CD14-positive monocyte (primary cell): ENCODE measurements at places on chromosomes 13 and 19. TPM values are rescaled to one million over a fixed set of nuclear protein-coding genes. Genes with fewer than 3 reads are reported as not detected.

Gene FCAR
- 147 TPM for polyA plus RNA-seq

Gene POGLUT2
- polyA plus RNA-seq = 0.05 TPM in 1 of 2 replicates, not detected in the other

Gene LENG9
- polyA plus RNA-seq = not detected

Gene CD79A
- polyA plus RNA-seq = 2.1 TPM

Gene CRB3
- polyA plus RNA-seq = not detected in 2 replicates

Gene ZNF829
- polyA plus RNA-seq = 0.08 TPM in 2 replicates

Gene ABCA7
- 7.8 TPM for polyA plus RNA-seq

Gene CNN1
- polyA plus RNA-seq = not detected

Gene OR7A5
- not detected in 2 replicates for polyA plus RNA-seq

Gene EBI3
- 0.40 and 1.0 TPM in 2 replicates for polyA plus RNA-seq

Gene AP1M2
- polyA plus RNA-seq = 0.36 TPM

Gene TEX26
- polyA plus RNA-seq = not detected

Gene ZNF577
- polyA plus RNA-seq = 1.5 TPM

Gene ZNF649
- 4.8 TPM for polyA plus RNA-seq

Gene C1QTNF9
- not detected for polyA plus RNA-seq

Gene MLNR
- polyA plus RNA-seq = not detected in 2 replicates
